Hindlimb muscle (tissue), 1 donor: ENCODE measurements at places on chromosomes 7 and 10. TPM values are rescaled to one million over a fixed set of nuclear protein-coding genes. Genes with fewer than 3 reads are reported as not detected.
A peak's percentile ranks its signal among the peaks of the same experiment; 100 is the strongest.

GPR26 gene
- not detected for polyA plus RNA-seq

SBDS gene
- 202 TPM for polyA plus RNA-seq

EBLN1 gene
- polyA plus RNA-seq: not detected

DNA sequence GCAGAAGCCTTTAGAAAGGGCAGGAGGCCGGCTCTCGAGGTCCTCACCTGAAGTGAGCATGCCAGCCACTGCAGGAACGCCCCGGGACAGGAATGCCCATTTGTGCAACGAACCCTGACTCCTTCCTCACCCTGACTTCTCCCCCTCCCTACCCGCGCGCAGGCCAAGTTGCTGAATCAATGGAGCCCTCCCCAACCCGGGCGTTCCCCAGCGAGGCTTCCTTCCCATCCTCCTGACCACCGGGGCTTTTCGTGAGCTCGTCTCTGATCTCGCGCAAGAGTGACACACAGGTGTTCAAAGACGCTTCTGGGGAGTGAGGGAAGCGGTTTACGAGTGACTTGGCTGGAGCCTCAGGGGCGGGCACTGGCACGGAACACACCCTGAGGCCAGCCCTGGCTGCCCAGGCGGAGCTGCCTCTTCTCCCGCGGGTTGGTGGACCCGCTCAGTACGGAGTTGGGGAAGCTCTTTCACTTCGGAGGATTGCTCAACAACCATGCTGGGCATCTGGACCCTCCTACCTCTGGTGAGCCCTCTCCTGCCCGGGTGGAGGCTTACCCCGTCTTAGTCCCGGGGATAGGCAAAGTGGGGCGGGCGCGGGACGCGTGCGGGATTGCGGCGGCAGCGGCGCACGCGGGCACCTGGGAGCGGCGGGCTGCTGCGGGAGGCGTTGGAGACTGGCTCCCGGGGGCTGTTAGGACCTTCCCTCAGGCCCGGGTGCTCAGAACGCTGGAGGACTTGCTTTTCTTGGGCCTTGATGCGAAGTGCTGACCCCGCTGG, at the start of gene FAS:
FAS (plus strand) TSS at position 415 of the 777 bp plus-strand sequence; CDS start at position 494, 79 bp downstream.
- peak; percentile 69 for DNase-seq

DNA sequence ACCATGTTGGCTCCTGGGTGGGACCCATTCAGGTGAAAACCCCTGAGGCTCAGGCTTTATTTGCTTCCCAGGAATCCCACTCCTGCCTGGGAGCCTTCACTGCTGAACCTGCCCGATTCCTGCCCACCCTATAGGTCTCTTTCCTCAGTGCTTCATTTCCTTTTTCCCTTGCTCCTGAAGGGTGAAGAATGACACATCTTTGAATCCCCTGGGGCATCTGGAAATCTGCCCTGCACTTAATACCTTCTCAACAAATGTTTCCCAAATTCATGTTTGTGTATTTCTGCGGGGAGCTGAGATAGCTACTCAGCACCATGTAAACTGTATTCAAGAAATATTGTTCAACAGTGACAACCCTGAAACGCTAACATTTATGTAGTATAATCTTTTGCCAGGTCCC, 10.3 kb upstream of the PCBD1 start:
- no peak for DNase-seq

GRCh38 chr10:128780156-128780761, 654.0 kb upstream of the MKI67 start:
- DNase-seq: no peak

DNA sequence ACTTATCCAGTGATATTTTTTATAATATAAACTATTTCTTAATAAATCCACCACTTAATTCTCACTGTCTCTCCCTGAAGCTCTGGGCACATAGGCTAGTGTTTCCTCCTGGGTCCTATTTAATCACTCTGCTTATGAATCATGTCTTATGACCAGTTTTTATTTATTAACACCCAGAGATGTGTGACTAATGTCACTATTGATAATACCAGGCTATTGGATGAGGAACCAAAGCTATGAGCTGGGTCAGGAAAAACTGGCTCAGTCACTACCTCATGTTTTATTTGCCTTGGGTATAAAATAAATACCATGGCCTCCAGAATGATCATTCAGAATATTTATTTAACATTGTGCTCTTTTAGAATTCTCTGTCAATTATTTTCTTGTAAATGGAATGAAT, 5.2 kb downstream of the SEMA3E start:
- DNase-seq: no peak

DNA sequence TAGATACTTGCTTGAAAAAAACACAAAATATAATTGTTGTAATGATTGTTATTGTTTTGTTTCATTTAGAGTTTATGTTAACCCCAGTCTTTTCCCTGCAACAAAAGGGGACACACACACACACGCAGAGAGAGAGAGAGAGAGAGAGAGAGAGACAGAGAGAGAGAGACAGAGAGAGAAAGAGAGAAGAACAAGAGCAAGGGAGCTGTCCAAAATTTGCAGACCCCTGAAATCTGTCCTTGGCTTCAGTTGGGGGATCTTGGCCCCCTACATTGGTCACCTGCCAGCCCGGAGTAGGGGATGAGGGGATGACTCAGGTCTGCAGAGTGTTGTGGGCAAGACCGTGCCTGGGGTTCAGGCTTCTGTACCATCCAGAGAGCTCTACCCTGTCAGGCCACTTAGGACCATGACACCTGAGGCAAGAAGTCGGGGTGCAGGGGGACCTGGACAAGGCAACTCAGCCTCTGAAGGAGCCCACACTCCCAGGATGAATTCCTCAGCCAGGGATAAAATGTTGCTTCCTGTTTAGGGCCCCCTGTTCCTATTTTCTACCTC, 73.1 kb downstream of the RAMP3 start:
- no peak for DNase-seq

GRCh38 chr7:23530405-23530804, 1.4 kb downstream of the TRA2A start:
- peak; percentile 38 for DNase-seq

DNA sequence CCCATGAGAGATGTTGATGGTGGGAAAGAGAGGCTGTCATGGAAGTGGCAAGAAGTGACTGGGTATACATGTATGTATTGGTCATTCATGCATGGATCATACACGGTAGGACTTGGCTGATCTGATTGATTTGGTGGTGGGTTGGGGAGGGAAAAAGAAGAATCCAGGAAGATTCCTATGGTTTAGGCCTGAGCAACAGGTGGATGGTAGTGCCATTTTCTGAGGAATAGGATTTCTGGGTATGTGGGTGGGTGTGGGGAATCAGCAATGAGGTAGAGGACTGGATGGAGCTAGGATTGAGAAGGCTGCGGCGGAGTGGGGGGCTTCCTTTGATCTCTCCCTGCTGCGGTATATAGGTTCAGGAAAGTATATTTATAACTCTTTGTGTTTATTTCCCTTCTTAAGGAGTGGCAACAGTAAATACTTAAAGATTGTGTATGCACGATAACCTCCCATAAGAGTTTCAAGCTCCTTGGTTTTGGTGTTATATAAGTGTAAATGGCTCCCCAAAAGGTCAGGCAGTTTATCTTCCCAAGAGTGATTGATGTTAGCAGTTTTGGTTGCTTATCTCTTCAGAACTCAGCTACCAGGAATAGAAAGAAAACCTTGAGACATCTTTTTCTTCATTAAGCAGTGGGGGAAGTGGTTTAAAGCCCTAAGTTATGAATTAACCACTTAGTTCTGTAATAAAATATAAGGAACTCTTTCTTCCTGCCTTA, 100.1 kb downstream of the LSMEM1 start:
- DNase-seq: no peak

DNA sequence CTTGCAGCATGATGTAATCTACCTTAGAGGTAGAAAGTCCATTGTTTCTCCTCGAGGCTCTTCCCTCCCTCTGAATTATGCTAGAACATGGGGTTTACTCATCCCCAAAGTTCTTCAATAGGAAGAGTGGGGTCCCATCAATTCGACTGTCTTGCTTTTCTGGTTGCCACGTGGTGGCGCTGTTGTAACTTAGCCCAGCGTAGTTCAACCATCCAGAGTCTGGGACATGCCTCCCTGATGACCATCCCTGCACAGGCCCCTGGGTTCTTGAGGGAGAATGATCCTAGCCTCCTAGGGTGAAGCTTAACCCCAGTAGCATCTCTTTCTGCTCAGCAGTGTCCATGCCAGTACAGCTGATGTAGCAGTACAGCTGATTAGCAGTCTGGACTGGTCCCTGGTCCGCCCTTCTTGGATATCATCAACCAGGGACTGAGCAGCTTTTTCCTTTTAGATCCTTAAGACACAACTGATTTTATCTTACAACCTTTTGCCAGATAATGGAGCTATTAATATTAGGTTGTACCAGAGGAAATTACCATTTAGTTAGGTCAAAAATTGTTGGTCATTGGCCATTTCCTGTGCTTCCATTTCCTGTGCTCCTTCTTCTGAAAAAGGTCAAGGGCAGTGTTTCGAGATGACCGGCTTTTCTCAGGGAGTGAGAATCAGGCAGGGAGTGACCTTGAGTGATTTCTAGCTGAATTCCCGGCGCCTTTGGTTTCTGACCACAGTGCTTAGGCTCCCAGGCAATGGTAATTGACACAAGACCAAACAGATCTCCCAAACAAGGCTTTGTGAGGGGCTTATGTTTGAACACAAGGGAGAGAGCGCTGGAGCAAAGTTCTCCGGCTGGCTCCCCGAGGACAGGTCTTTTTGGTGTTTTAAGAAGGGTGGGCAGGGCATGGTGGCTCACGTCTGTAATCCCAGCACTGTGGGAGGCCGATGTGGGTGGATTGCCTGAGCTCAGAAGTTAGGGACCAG, 65.4 kb downstream of the TACC2 start:
- DNase-seq: peak; percentile 74

DNA sequence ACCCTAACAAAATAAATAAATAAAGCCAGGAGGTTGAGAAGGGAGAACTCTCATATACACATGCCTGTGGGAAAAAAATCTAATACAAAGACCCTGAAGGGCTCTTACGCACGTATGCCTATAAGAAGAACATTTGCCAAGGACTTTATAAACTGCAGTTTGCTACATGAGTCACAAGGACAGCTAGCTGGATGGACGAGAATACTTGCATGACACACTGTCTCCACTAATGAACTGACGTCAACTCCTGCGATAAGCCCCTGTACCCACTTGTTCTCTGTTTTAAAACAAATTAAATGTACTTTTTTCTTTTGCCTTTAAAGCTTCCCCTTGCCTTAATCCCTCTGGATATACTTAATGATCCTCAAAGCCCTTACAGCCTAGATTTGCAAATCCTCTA, 374.6 kb upstream of the GHITM start:
- DNase-seq: no peak

DNA sequence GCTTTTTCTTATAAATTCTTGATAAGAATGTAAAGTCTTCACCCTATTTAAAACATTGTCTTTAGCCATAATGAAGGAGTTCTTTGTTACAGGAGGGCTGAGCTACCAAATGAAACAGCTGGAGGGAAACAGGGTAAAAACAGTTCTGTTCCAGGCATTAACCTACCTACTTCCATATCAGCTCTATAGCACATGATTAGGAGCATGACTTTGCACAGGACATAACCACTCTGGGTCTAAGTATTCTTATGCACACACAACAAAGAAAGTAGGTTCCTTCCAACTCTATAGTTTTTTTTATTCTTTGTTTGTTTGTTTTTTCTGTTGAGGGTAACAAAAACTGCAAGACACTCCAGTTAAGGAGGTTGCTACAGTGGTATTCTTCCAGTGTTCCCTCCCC, 52.7 kb downstream of the SCIN start:
- DNase-seq: no peak

DNA sequence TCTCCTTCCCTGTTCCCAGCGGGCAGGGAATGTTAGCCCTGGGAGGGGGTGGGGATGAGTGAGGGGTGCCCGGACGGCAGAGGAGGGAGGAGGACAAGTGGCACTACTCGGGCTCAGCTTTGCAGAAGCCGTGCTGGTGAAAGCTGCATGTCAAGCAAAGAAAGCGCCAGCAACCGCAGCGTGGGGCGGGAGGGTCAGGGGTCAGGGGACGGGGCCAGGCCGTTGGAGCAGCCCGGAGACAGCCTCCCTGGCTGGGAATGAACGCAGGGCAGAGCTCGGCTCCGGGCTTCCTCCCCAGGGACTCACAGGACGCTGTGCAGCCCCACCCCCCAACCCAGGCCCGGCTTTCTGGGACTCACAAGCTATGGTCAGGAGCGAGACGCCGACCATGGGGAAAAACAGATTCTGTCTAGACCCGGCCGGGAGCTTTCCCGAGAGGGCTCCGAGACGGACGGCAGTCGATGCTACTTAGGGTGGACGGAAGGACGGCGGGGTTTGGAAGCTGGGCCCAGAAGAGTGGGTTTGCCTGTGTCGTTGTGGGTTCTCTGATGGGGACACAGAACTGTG, 113.4 kb downstream of the VIPR2 start:
- DNase-seq: no peak

- no peak for DNase-seq
Observed at GRCh38 chr7:135095450-135095849, 52.4 kb upstream of the TMEM140 start.

DNA sequence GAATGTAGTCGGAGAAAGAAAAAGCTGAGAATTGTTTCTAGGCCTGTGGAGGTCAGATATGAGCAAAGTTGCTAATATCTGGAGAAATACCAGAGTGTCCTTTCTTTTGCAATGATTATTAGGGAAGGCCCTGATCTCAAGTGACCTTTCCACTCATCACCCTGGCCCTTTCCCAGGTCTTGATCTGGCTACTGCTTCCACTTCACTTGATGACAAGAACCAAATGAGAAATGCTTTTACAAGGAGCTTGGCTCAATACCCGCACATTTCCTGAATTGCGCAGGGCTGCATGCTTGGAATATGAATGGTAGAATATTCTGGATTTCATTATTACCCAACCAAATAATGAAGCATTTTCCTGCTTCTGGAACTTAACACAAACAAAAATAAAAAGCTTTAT, 104.6 kb downstream of the ITGB8 start:
- peak; percentile 39 for DNase-seq

- no peak for DNase-seq
Observed at GRCh38 chr7:100577507-100577906, 3.8 kb upstream of the SAP25 start.

DNA sequence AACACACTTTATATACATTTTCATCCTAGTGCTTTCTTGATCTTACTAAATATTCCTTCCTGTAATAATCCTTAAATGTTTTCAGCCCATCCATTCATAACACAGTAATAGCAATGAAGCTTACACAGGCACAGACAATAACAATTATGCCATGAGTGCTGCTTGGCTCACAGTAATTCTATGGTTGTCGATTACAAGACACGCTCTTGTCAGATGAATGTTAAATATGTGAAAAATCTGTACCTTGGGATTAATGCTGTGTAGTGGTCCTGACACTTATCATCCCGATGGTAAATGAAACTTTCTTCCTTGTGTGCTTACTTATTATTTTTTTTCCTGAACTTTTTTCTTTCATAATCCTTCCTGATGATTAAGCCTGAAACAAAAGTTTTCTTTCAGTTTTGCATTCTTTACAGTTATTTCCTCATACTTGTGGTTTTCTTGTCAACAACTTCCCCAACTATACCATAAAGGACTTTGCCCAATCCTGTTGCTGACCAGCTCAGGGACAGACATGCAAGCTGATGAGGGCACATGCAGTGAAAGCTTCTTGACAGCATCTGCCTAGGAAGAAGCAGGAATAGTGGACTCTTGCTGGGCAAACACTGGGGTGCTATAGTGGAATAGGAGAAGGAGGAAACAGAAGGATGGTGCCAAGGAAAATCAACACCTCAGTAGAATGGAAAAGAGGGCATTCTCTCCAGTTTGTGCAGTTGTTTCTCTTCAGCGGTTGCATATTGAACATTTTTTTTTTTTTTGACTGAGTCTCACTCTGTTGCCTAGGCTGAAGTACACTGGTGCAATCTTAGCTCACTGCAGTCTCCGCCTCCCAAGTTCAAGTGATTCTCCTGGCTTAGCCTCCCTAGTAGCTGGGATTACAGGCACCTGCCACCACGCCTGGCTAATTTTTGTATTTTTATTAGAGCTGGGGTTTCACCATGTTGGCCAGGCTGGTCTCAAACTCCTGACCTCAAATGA, 6.7 kb upstream of the MGAM2 start:
- DNase-seq: no peak

GRCh38 chr7:12327922-12328321, 75.7 kb downstream of the VWDE start:
- DNase-seq: no peak
